ENCODE measurements at places on chromosomes 1 and 21.

DNA sequence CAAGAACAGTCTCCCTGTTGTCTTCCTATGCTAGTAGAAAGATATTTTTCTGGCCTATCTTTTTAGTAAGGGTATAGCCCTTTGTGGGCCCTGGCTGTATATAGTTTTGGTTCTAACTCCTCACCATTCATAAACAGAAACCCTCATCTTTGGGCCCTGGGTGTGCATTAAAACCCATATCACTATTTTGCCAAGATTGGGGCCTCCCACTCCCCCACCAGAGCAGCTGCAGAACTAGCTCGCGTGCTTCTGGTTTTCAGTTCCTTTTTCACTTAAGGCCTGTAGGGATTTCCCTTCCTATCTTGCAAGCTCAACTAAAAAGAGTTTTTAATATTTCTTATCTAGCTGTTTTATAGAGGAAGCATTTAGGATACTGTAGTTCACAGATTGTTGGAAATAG lies 106.4 kb downstream of the RGL1 start:
- no peaks in the 10 kb centered on the region for H3K27me3 ChIP-seq
- H3K36me3 ChIP-seq, result no peaks in the 10 kb centered on the region
- DNase-seq, result no peak
- peaks cover 6% of the 10 kb centered on the region for H3K4me1 ChIP-seq
- no peak overlapping the region for H3K4me3 ChIP-seq

GRCh38 chr1:203985044-203985443 lies 87.9 kb upstream of the SOX13 start:
- no peaks in the 10 kb centered on the region for H3K27me3 ChIP-seq
- no peaks in the 10 kb centered on the region for H3K36me3 ChIP-seq
- DNase-seq, result no peak
- no peak overlapping the region for H3K4me3 ChIP-seq
- no peaks in the 10 kb centered on the region for H3K4me1 ChIP-seq
- H3K27ac ChIP-seq, result no peak overlapping the region

GRCh38 chr1:154948079-154948478 lies 7.8 kb downstream of the PBXIP1 start:
- DNase-seq, result no peak
- H3K4me1 ChIP-seq, result peaks cover 21% of the 10 kb centered on the region
- no peak overlapping the region for H3K27ac ChIP-seq
- peaks cover 71% of the 10 kb centered on the region for H3K36me3 ChIP-seq

DNA sequence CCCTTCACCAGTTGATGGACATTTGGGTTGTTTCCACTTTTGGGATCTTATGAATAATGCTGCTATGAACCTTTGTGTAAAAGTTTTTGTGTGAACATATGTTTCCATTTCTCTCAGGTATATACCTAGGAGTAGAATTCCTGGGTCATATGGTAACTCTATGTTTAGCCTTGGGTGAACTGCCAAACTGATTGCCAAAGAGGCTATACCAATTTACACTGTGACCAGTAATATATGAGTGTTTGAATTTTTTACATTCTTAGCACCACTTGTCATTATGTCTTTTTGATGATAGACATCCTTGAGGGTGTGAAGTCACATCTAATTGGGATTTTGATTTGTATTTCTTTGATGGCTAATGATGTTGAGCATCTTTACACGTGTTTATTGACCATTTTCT lies 290.1 kb downstream of the DUSP10 start:
- H3K4me1 ChIP-seq, result no peaks in the 10 kb centered on the region
- H3K27ac ChIP-seq, result no peak overlapping the region
- no peaks in the 10 kb centered on the region for H3K36me3 ChIP-seq

DNA sequence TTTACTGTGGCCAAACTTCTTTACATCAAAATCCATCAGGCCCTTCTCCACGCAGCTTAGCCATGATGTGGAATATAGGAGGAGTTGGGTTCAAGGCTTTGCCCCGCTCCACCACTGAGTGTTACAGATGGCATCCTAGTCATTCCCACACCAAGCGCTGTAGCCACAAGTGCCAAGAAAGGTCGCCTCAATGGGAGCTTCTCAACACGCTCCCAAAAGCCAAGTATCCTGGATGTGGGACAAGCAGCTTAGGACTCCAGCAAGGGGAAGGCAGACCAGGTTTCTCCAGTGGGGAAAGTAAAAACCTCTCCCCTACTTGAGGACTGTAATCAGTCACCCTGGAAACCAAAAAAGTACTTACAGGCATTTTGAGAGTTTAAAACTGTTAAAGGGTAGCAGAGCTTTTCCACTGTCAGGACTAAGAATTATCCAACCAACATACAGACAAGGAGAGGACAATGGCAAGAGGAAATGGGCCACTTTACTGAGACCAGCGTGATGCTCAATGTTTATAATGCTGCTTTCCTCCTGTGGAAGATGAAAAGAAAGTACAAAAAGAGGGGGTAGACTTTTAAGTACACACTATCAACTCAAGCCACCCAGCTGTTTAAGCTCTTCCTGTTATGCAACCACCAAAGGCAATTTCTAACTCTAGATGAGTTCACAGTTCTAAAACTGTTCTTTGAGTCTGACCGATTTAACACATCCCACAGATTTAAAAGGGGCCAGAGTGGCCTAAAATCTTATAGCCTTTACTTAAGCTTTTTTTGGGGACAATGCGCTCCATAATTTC lies 120.7 kb upstream of the KRTAP19-8 start:
- no peaks in the 10 kb centered on the region for H3K36me3 ChIP-seq
- H3K4me3 ChIP-seq, result no peak overlapping the region
- no peak for DNase-seq
- H3K27me3 ChIP-seq, result no peaks in the 10 kb centered on the region
- H3K4me1 ChIP-seq, result no peaks in the 10 kb centered on the region

GRCh38 chr1:115404911-115405310 lies 66.9 kb upstream of the NGF start:
- no peak overlapping the region for H3K27ac ChIP-seq
- H3K27me3 ChIP-seq, result no peaks in the 10 kb centered on the region
- H3K4me1 ChIP-seq, result no peaks in the 10 kb centered on the region
- DNase-seq, result no peak
- H3K4me3 ChIP-seq, result no peak overlapping the region

DNA sequence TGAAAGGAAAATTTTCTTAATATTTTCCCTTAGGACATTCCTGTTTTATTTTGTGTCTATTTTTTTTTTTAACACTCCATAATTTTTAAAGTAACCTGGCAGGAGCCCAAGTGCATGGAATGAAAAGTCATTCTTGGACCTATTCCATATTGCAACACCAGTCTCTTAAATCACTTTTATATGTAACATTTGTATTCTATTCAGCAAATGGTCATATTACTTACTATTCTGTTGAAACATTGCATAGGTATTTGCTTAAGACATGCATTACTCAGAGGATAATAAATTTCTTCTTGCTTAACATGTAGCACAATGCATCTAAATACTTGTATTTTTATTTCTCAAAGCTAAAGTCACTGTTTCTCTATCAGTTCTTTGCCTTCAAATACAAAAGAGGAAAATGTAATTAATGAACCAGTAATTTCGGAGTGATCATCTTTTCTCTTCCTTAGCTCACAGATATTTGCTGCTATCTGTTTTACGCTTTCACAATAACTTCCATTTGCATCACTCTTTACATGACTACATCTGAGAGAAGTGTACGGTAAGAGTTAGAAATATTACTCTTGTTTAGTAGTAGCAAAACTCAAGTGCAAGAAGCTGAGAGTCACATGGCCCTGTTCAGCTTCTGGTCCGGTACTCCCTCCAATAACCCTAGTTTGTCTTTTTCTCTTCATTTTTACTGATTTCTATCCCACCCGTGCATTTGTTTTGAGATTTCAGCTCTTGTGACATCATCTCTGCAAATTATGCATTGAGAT lies 394.8 kb downstream of the USP25 start:
- no peak overlapping the region for H3K4me3 ChIP-seq
- H3K27ac ChIP-seq, result no peak overlapping the region
- no peaks in the 10 kb centered on the region for H3K36me3 ChIP-seq
- no peak for DNase-seq
- no peaks in the 10 kb centered on the region for H3K27me3 ChIP-seq

DNA sequence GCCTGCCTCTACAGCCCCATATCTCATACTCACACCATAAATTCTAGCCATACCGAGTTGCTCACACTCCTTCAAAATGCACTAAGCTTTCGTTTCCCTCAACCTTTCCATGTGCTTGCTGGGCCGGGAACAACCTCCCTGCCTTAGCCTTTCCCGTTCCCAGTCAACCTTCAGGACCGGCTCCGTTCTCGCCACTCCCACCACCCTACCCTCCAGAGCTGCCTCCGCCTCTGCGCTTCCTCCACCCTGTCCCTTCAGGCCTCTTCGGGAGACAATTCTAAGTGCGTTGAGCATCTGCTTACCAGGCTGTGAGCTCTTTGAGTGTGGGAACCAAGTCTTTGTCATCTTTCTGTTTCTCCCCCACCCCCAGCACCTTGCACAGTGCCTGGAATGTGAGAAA lies 31.6 kb downstream of the KCNN3 start:
- peak overlapping the region; percentile 80 for H3K27ac ChIP-seq
- peaks cover 68% of the 10 kb centered on the region for H3K4me1 ChIP-seq
- no peaks in the 10 kb centered on the region for H3K27me3 ChIP-seq

- no peak overlapping the region for H3K27ac ChIP-seq
- H3K36me3 ChIP-seq, result no peaks in the 10 kb centered on the region
- peaks cover 11% of the 10 kb centered on the region for H3K4me1 ChIP-seq
- no peaks in the 10 kb centered on the region for H3K27me3 ChIP-seq
Measured at GRCh38 chr21:29376556-29376955, 77.8 kb downstream of the BACH1 start.

DNA sequence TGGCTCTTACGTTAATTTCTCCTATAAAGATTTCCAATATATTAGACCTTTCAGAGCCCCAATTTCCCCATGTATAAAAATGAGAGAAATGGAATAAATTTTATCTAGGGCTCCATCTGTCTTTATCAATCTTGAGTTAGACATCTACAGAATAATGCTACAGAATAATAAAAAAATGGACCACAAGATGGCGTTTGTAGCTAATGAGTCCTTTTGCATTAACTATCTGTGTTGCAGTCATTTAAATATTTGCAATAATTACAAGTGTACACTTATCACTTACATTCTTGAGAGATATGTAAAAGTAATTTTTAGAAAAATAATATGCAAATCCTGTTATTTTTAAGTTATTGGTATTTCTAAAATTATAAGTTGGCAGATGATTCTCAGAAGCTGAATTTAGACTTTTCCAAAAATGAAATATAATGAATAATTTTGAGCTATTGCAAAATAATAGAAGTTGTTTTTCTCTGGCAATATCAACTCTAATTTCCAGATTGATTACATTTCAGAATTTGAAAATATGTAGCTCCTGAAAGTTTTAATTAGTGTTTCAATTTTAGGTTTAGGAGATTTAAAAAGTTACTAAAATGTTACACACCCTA lies 87.7 kb downstream of the SNX7 start:
- DNase-seq, result no peak
- no peak overlapping the region for H3K27ac ChIP-seq
- H3K36me3 ChIP-seq, result no peaks in the 10 kb centered on the region
- no peak overlapping the region for H3K4me3 ChIP-seq

GRCh38 chr1:10361515-10361914 lies 37.3 kb upstream of the PGD start:
- H3K36me3 ChIP-seq, result no peaks in the 10 kb centered on the region
- no peaks in the 10 kb centered on the region for H3K4me1 ChIP-seq
- no peak overlapping the region for H3K27ac ChIP-seq
- H3K27me3 ChIP-seq, result no peaks in the 10 kb centered on the region

DNA sequence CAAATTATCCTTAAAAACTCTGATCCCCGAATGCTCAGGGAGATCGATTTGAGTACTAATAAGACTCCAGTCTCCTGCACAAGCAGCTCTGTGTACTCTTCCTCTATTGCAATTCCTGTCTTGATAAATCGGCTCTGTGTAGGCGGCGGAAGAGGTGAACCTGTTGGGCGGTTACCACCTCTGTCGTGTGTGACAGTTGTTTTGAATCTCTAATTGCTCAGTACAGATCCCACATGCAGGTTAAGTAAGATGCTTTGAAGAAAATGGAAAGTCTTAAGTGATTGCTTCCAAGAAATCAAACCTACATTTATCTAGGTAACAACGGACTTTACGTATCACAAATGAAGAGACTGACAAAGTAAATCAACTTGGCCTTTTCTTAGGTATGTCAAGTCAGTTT lies 35.5 kb downstream of the COA6 start:
- DNase-seq, result no peak
- no peak overlapping the region for H3K27ac ChIP-seq
- H3K27me3 ChIP-seq, result no peaks in the 10 kb centered on the region

GRCh38 chr1:112855152-112855828 lies 100.7 kb downstream of the SLC16A1 start:
- peak overlapping the region; percentile 52 for H3K4me3 ChIP-seq
- no peaks in the 10 kb centered on the region for H3K4me1 ChIP-seq
- H3K27me3 ChIP-seq, result peaks cover 5% of the 10 kb centered on the region
- no peak for DNase-seq
- H3K27ac ChIP-seq, result no peak overlapping the region
- H3K36me3 ChIP-seq, result no peaks in the 10 kb centered on the region

DNA sequence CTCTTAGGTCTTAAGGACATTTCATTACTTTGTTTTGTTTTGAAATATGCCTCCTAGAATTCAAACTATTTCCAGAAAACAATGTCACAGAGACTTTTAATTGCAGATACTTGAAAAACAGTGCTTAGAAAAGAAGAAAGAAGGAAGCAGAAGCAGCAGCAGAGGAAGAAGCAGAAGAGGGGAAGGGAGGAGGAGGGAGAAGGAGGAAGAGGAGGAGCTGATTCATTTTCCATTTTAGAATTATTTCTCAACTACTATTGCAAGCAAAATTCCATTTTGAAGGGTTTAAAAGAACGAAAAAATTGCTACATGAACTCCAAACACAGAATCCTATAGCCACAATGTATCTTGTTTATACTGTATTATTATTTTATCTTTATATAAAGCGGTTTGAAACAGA lies 13.9 kb downstream of the RC3H1 start:
- H3K4me1 ChIP-seq, result peaks cover 40% of the 10 kb centered on the region
- DNase-seq, result no peak
- no peak overlapping the region for H3K4me3 ChIP-seq

- no peak overlapping the region for H3K27ac ChIP-seq
- H3K36me3 ChIP-seq, result no peaks in the 10 kb centered on the region
- peaks cover 5% of the 10 kb centered on the region for H3K4me1 ChIP-seq
- no peaks in the 10 kb centered on the region for H3K27me3 ChIP-seq
- H3K4me3 ChIP-seq, result no peak overlapping the region
- no peak for DNase-seq
Measured at GRCh38 chr1:232675260-232675659, 45.3 kb upstream of the SIPA1L2 start.

GRCh38 chr1:22530715-22531114 lies 32.6 kb upstream of the EPHA8 start:
- H3K27me3 ChIP-seq, result no peaks in the 10 kb centered on the region
- no peaks in the 10 kb centered on the region for H3K4me1 ChIP-seq
- no peak for DNase-seq
- H3K4me3 ChIP-seq, result no peak overlapping the region
- peaks cover 5% of the 10 kb centered on the region for H3K36me3 ChIP-seq
- no peak overlapping the region for H3K27ac ChIP-seq

GRCh38 chr1:213070406-213070805 lies 19.4 kb downstream of the RPS6KC1 start:
- H3K27ac ChIP-seq, result no peak overlapping the region
- no peaks in the 10 kb centered on the region for H3K4me1 ChIP-seq
- no peaks in the 10 kb centered on the region for H3K27me3 ChIP-seq
